ENCODE measurements at places on chromosomes 7 and 10. TPM values are rescaled to one million over a fixed set of nuclear protein-coding genes. Genes with fewer than 3 reads are reported as not detected.

GRCh38 chr7:146176860-146177259, 60.3 kb downstream of the CNTNAP2 start:
- no peak for DNase-seq

DNA sequence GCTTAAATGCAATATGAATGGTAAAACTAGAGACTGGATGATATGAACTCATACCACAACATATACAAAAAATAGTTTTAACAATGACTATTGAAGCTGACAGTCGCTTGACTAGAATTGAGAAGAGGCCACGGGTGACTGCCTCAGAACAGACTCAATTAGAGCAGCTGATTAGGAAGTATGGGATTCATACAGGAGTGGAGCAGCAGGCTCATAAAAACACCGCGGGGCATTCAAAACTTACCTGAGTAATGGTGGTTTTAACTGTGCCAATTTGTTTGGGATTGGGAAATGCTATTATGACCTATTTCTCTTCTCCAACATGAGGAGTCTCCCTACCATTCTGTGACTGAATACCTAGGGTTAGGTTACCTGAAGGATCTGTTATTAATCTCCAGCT, 2.1 kb downstream of the CADPS2 start:
- no peak for DNase-seq

INA gene
- total RNA-seq, result 14.0 TPM

DNA sequence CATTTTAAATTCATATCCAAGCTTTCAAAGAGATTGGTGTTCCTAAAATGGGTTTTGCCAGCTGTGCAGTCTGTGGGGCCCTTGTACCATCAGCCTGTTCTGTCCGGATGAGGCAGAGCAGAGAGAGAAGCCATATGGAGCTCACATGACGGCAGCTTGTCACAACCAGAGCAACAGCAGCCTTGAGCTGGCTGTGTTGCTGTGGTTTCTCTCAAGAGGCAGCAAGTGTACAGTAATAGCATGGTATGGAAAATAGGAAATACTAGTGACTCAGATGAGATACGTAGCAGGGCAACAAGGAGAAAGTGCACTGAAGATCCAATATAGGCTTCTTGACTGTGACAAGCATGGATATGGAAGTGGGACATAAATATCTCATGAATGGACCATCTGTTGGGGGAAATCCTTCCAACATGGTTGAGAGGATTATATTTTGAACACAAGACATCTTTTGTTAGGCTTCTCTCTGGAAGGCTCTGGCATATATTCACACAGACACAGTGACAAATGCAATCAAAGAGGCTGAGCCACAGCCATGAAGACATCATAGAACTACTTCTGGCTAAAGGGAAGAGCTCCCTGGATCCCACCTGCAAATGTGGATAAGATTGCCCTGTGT, 251.0 kb upstream of the TAC1 start:
- DNase-seq, result no peak

DNA sequence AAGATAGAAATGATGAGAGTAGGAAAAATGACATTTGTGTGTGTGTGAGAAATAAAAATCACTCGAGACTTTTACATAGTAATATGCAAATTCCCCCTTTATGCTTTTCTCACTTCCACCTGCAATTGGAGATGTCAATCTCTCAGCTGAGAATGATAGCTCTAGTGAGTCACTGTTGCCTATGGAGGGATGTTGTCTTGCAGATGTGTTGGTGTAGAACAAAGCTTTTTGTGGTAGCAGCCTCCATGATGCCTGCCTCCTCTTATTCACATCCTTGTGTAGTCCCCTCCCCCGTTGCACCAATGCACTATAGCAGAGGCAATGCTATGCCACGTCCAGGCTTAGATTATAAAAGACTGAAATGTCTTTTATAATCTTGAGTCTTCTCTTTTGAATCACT, 33.8 kb downstream of the SPAG6 start:
- no peak for DNase-seq

All from H9 (cell line).